ENCODE measurements at places on chromosomes 6 and 20. TPM values are rescaled to one million over a fixed set of nuclear protein-coding genes. Genes with fewer than 3 reads are reported as not detected.

Gene FERMT1
- total RNA-seq, result 0.53 TPM

Gene PARD6B
- 0.26 TPM for total RNA-seq

Gene HSPA1L
- total RNA-seq, result 1.5 TPM

Gene ARMC2
- total RNA-seq, result 1.9 TPM

Gene SLC2A10
- total RNA-seq, result 40.8 TPM

Measured in aortic smooth muscle cell (primary cell).